ENCODE measurements at places on chromosomes 7 and 10.

GRCh38 chr7:154451480-154452457 lies 399.6 kb downstream of the DPP6 start:
- no peak for DNase-seq

DNA sequence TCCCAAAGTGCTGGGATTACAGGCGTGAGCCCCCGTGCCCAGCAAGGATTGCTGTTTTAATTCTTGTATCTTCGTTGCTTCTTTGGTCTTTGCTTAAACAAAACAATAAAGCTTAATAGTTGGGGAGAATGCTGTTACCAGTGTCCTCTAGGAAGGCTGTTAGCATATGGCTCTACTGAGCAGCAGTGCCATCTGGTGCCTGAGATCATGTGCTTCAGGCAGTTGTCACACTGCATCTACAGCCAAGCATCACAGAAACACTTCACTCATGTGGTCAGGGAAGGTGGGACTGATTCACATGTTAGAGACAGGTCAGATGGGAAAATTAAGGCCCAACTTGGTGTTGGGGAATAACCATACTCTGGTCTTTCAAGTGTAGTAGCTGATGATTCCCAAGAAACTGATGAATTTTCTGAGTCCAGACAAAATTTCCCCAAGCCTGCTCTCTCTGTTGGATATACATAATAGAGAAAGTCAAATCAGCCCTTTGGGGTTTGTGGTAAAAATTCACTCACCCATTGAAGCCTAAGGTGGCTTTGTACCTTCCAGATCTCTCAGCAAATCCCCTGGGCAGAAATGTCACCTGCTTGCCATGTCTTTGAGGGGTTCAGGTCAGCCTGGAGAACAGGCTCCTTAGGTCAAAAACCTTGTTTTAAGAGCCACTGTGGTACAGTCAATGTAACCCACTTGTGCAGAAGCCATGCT lies 28.4 kb downstream of the UBE2D4 start:
- no peak for DNase-seq

DNA sequence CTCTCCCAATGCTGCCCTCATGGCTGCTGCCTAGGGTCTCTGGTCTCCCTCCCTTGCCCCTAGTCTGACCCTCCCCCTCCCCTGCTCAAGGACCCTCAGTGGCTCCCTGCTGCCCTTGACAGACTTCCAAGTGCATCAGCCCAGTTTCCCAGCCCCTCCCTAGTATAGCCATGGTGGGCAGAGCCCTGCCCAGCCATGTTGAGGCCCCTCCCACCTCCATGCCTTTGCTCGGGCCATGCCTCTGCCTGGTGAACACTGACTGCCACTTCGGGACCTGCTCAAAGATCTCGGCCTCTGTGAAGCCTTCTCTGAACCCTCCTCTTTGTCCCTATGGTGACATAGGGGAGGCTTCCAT lies 73.2 kb downstream of the MYL10 start:
- no peak for DNase-seq

DNA sequence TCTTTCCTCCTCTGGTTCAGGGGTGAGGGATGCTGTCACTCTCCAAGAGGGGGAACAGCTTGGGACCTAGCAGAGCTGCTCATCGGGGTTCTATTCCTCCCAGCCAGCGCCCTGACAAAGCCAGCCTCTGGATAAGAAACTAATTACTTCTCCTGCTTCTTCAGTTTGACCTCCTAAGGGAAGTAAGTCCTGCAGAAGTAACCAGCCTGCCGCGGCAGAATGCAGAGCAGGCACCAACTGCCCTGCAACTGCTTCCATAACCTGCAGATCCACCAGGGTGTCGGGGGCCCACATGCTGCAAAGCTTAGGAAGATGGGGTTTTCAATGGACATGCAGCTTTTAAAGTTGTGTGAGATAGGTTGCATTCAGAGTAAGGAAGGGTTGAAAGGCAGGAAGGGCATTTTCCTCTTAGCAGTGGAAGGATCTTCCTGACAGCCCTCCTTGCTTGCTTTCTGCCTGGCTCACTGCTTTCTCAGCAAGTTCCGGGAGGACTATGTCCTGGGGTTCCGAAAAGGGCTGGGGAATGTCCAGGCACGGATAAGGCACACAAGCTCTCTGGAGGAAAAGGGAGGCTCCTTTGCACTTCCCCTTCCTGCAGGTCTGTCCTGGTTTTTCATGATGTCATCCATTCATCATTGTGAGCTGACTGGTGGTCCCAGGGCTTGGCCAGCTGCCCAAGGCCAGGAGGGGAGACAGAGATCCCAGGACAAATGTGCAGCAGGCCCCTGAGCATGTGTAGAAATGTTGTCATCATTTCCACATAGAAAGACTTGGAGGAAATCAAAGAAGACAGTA lies 24.3 kb upstream of the CALU start:
- no peak for DNase-seq

DNA sequence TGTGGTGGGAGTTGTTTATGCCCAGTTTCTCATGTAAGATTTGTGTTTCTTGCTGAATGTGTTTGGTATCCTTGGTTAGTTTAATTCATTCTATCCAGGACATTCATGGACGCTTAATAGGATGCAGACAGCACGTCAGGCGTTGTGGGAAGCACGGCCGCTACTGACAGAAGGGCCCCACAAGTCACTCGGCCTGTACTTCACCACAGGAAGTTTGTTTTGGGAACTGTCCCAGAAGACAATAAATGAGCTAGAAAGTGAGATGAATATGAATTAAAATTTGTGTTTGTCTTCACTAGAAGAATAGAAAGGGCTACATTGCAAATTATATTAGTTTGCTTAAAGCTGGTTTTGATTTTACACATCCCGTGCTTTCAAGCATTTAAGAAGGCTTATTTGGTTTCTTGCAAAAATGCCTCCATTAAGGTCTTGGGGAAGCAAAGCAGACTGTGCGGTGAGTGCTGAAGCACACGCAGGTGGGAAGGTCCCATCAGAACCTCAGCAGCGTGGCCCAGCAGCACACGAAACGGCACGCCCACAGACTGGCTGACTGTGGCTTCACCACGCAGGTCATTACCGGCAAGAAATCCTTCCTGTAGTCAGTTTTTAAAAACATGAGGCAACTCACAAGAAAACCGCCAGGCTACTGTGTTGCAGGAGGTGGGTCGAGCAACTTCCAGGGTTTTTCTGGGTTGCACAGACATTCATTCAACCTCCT lies 74.1 kb downstream of the VIPR2 start:
- DNase-seq: no peak

DNA sequence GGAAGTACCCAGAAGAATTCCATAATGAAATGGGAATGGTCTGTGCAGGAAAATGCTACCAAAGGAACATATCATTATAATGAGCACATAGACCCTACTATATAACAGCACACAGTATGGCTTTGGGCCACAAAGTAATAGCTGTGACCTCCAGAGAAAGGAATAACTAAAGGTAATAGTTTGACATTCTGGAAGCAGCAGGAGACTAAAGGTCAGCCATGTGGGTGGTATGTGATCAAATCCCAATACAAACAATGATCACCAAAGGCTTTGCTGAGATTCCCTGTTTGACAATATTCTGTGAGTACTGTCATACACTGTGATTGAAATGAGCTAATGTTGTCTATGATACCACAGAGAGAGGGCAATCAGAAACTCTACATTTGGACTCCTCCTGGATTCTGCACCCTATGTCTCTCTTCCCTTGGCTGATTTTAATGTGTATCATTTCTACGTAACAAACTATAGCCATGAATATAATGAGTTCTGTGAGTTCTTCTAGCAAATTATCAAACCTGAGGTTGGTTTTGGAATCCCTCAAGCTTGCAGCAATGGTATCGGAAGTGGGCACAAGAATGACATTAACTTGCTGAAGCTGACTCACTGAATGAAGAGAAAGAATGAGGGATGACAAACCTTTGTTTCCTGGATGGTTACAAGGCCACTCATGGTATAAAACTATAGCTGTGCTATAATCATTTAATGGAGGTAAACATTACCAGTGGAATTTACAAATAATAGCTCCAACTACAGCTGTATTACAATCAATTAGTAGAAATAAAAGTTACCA lies 99.6 kb downstream of the JMJD1C start:
- no peak for DNase-seq

- no peak for DNase-seq
Observed at GRCh38 chr10:124428207-124428777, 9.6 kb upstream of the OAT start.

GRCh38 chr10:71209731-71210541 lies 2.4 kb upstream of the UNC5B start:
- no peak for DNase-seq

DNA sequence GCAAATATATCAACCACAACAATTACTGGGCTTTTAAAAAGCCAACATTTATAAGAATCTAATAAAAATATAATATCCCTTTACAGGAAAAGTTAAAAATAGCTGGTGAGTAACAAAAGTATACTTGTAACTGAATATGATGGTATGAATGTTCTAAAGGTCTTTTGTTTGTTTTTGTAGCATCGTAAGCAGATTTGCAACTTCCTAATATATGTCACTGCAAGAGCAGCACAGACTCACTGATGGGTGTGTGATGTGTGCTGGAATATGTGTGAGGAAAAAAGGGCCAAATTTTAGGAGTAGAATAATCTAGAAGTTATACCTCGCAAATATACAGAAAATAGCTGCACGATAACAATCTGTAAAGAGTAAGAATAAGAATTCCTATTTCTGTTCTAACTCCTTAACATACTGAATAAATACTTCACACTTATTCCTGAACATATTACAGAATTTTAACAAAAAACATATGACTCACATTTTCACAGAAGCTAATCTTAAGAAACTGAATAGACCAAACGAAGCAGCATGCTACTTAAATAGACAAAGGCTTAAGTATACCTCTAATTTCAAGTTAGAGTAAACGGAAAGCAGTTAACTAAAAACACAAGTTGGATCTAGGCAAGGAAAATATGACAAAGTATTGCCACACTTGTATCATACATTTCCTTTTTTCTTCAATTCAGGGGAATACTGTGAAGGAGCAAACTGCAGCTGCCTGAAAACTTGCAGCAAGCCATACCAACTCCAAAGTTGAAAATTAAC lies 9.6 kb downstream of the ETV1 start:
- DNase-seq: no peak

DNA sequence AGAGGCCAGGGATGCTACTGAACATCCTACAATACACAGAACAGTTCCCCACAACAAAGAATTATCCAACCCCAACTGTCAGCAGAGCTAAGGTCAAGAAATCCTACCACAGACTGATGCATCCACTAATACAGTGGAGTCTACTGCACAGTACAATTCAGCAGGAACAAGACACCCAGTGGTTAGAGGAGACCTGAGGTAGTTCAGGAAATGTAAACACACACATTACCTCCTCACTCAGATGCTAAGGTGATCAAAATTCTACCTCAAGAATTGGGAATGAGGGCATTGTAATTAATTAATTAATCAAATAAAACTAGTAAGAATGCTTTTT lies 91.4 kb downstream of the ZFAND4 start:
- no peak for DNase-seq

DNA sequence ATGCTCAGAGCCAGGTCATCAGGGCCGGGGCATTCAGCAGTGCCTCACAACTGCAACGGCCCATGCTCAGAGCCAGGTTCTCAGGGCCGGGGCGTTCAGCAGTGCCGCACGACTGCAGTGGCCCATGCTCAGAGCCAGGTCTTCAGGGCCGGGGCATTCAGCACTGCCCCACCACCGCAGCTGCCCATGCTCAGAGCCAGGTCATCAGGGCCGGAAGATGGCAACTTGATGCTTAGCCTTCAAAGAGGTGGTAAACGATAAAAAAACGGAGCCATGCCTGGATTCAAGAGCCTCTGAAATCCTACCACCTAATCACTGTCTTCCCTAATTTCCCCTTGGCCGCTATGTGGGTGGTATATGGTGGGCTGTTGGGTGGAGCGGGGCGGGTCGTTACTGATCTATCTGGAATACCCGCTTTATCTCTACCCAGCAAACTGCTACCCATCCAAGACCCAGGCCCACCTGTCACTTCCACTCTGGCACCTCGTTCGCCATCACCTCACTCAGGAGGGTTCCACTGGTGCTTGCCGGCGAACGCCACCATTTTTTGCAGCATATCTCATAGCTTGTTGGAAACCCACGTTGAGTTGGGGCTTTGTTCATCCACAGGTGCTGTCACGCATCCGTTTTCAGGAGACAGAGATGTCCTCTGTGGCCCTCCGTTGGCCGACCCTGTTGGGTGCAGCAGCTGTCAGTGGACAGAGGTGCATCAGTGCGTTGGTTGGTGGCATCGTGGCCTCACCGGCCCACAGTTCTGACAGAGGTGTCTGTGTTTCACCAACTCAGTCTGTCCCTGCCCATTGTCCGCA lies 221.1 kb downstream of the EBF3 start:
- no peak for DNase-seq

DNA sequence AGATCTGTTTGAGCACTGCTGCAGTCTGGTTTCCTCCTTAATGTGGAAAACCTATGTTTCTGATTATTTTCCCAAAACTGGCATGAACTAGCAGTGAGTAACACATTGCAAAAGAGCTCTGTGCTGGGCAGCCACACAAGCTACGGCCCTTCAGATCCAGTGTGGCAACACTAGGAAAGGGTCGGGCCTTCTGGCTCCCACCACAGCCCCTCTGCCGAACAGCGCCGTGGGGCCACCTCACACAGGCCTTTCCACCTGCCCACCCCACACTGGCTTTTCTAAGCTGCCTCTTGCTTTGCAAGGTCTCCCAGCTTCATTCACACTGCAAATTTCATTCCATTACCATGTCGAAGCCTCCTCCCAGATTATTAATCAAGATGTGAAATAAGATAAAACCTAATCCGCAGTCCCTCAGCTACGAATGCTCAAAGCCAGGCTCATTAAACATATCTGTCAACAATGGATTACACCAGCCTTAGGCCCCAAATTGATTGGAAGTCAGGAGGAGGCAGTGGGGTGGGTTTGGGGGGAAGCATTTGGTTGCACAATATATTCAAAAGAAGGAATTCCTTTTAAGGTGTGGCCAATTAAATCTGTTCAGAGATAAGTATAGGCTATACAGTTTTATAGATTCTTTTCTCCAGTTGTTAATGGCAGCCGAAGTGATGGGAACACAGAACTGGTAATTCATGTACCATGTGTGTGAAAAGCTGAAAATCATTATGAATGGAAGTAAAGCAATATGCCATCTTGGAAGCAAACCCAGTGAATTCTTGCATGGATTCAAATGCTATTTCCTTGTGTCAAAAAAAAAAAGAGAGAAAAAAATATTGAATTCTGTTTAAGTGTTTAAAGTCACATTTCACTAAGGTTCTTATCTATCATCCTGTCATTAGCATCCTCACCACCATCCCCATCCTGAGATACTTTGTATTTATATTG lies 223.7 kb downstream of the MTERF1 start:
- no peak for DNase-seq

DNA sequence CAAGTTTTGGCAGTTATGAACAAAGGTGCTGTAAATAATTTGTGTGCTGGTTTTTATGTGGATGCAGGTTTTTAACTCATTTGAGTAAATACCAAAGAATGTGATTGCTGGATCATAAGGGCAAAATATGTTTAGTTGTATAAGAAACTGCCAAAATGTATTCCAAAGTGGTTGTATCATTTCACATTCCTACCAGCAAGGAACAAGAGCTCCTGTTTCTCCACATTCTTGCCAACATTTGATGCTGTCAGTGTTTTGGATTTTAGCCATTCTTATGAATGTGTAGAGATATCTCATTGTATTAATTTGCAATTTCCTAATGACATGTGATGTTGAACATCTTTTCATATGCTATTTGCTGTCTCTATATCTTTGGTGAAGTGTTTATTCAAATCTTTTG lies 207.3 kb upstream of the LRGUK start:
- DNase-seq: no peak
